Stimulated activated CD4-positive, alpha-beta T cell treated with anti-CD3 and anti-CD28 coated beads, Interleukin-4, amount 100 ng/mL, for 48 hours (primary cell): ENCODE measurements at places on chromosomes 1 and 21.

DNA sequence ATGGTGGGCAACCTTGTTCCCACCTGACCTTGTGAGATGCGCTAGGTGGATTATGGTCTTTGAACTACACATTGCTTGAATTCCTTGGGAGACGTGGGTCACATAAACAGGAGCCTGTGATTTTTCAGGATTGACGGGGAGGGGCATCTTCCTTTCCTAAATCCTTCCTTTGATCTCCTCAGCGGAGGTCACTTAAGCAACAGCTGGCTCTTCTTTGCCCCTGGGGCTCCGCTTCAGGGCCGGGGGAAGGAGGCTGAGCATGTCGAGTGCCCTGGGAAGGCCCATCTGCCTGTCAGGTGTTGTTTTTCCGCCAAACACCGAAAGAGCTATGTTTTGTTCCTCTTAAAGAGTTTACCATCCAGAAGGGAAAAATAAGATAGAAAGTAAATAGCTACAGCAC lies 40.6 kb downstream of the KIF26B start:
- DNase-seq = no peak

DNA sequence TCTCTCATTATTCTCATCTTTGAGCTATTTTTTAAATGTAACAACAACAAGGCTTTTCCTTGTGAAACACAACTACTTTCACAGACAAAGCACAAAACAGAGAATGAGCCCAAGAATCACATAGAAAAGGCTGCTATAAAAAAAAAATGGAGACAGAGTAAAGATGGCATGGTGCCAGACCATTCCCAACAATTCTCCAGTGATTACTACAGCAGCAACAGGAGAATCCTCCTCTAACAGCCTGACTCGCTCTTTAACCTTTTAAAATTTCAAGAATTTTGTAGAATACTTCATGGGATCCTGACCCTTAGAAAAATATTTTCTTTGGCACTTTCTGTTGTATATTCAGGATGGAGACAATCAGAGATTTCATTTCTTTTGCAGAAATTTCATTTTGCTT lies 3.8 kb upstream of the BCAS2 start:
- DNase-seq = no peak

DNA sequence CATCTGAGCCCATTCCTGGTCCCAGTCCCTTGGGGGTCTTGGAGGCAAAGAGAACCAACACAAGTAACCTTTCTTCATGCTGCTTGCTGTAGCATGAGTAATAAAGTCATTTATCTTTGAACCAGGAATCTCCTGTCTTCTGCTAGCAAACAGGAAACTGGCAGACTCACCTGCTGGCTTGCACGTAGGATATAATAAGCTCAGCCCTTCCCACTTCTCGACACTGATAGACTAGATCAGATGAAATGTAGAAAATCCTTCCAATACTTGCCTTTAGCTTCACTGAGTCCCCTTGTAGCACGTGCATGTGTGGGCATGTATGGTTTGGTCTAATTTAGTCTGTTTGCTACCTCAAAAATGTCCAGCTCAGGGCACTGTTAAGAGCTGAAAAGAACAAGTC lies 6.5 kb upstream of the TFF2 start:
- DNase-seq = no peak

DNA sequence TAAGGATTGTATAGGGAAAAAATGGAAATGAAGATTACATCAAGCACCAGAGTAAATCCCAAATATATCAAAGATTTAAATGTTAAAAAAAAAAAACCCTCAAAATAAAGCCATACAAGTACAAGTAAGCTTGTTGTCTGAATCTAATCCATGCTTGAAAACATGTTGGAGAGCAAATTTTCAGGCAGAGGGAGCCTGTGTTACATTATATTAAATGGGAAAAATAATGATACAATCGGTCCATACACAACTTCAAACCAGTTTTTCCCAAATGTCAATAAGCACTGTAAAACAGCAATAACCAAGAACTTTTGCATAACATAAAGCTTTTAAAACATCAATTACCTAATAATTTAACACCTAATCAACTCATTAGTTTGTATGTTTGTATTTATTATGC lies 949.4 kb upstream of the ADGRL4 start:
- no peak for DNase-seq

- no peak for DNase-seq
These were observed 52.6 kb downstream of the SIK1 start for GRCh38 chr21:43374228-43374885.

DNA sequence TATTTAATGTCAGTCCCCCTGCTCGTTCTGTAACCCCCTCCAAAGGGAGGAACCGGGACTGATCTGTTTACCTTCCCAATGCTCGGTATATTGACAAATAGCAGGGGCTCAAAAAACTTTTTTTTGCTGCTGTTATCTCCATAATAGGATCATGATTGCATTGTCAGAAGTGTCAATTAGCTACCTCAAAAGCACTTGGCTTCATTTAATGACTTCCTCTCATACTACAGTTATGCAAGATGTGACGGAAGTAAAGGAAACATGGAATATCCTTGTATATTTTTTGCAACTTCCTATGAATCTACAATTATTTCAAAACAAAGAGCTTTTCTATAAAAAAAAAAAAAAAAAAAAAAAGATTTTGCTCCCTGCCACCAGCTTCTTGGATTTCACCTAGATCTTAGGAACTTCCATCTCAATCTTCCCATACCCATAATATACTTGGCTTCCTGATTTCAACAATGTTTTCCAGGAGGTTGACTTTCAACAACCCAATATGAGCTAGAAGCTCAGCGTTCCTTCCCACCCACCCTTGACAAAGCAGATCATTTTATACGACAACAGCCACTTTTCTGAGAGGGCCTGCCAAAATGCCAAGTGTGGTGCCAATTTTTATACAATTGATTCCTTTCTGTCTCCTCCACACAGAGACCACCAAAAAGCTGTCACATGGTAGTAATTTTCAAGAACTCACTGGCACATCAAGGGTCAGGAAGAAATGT lies 71.7 kb downstream of the SETD4 start:
- DNase-seq = no peak
